Epithelial cell of proximal tubule (primary cell): ENCODE measurements at places on chromosomes 12 and 14.

GRCh38 chr12:130212384-130212989 lies 50.2 kb downstream of the FZD10 start:
- no peak for DNase-seq

- DNase-seq, result no peak
Measured at GRCh38 chr14:67583711-67584644, 16.1 kb downstream of the PIGH start.

DNA sequence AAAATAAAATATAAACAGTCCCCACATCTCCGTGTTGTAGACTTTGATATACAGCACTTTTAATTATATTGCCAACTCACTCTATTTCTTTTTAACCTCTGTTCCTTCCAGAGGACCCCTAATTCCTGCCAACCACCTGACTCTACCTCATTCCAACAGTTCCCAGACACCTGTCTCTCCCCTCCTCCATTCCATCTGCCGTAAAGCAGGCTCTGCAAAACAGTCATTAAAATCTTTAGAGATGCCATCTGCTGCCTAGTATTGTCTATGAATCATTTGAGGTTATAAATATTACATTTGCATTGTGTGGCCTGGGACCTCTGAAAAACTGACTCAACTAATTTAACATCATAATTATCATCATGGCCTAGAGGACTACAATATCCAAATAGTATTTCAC lies 148.8 kb upstream of the DCN start:
- no peak for DNase-seq

DNA sequence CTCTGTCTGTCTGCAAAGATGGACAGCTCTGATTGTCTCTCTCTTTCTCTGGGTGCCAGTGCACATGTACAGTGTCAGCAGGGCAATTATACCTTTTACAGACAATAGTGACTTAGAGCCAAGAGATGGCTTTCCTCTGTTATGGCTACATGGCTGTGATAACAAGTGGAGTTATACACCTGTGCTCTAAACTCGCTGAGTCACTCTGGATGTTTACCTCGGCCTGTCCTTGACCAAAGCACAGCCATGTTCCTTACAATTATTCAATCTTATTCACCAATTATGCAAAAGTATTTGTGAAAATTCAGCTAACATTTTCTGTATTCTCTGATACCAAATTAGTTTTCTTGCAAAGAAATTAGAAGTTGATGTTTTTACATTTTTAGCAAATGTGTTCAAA lies 475.5 kb upstream of the CCDC196 start:
- no peak for DNase-seq

DNA sequence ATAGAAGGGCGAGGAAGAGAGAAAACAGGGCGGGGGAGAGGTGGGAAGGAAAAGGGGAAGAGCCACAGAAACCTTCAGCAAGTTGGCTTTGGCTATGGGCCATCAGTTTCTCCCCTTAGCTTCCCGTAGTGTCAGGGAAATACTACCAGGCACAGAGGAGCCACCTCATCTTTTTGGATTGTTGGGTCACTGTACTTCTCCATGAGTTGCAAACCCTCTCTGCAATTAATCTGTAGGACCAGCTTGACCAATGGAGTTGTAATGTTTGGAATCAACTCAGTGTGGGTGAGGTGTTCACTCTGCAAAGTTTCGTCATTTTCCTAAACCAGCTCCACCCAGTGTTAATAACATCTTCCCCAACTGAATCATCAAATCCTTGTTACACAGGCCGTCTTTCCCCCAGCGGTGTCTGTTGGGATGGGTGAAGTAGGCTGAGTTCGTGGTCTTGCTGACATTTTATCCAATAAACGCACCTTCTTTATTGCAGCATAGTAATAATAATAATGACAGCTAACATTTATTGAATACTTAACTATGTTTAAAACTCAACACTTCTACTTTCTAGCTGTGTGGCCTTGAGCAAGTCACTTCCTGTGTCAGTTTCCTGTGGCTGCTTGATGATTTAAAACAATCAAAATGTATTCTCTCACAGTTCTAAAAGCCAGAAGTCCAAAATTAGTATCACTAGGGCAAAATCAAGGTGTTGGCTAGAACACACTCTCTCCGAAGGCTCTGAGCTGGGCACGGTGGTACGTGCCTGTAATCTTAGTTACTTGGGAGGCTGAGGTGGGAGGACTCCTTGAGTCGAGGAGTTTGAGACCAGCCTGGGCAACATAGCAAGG lies 8.1 kb upstream of the GLTP start:
- DNase-seq, result no peak

DNA sequence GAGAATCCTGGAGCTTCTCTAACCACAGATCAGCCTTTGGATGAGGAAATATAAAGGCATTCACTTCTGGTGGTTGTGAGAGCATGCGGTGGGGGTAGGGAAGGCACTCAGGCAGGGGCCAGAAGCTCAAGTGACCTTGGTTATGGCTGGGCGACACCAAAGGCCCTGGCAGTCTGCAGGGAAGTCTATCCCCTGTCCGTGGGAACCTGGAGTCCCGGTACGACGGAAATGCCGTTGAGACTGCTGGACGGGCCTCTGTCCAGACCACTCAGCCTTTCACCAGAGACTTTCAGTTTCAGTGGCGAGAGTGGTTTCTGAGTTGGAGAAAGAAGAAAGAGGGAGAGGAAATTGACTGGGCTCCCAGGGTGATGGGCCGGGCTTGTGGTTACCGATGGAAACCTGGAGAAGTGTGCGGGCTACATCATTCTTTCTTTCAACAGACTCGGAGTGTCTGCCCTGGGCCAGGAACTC lies 20.9 kb downstream of the ISCA2 start:
- DNase-seq, result peak; percentile 37

- DNase-seq, result peak; percentile 85
Measured at GRCh38 chr14:80941241-80942185, at the start of gene CEP128. Gene CEP128, minus strand, starts transcription at chr14:80941738.
